ENCODE measurements at places on chromosomes 2 and 18.
A peak's percentile ranks its signal among the peaks of the same experiment; 100 is the strongest.

DNA sequence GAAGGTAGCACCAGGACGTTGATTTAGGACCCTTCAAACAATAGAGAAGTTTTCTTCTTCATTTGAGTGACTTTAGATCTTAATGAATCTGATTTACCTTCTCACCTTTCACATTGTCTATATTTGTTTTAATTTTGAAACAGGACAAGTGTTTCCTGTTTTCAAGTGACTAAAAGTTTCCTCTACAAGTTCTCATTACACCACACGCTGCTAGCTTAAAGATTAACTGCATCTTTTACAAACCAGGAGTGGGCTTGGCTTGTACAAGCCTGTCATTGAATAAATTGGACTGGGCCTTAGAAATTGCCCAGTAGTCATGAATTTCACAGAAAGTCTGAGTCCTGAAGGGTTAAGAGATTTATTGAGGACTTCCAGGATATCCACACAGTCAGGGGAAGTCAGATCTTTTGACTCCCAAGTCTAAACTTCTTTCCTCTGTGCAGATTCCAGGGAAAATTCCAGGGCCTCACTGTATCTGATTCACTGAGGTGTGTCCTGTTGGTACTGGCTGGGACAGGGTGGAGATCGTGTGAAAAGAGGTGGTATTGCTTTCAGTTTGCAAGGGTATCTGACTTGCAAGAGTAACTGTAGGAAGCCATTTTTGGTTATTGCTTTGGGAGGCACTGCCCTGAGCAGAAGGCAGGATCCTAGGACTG, 3.4 kb downstream of the SGPP2 start:
- peak; percentile 24 for DNase-seq

DNA sequence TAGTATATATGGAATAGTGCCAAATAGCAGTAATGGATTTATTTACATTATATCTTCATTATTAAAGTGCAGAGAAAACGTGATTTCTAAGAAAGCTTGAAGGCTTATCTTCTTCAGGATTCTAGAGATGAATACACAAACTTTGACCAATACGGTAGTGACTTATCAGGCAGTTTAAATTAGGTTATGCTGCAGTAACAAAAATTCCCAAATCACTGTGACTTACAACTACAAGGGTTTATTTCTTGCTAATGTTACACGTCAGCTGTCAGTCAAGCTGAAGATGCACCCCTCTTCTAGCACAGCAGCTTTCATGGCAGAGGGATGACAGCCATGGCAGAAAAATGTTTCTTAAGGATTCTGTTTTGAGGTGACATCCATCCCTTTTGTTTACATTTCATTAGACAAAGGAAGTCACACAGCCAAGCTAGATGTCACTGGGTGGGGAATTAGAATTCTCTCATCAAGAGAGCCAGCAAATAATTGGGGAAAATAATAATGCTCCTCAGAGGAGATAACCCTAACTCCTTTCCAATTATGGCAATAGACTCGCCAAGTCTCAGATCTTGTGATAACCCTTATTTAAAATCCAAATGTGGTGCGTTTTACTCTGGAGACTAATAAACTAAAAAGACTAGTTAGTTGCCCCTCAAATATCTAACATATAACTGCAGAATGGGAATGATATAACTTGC, 268.3 kb upstream of the CYP26B1 start:
- DNase-seq = no peak

GRCh38 chr2:121993682-121994081, 238.2 kb downstream of the TSN start:
- DNase-seq = no peak

DNA sequence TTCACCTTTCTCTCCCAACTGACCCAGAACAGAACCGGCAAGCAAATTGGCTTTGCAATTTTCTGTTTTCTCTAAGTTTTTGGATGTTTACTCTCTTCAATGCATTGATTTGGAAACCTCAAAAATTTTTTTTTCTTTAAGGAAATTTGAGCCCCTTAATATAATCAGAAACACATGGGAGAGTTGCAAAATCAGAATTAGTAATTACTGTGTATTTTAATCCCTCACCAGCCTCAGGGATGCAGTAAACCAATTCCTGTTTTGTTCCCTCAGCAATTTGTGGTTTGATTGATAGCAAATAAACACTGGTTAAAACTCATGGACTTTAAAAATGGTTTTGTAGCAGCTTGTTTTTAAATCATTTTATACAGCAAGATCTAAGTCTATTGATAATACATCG, 281.5 kb downstream of the NEDD4L start:
- no peak for DNase-seq

GRCh38 chr2:136377423-136378382, 259.8 kb upstream of the CXCR4 start:
- DNase-seq = no peak

- no peak for DNase-seq
Observed at GRCh38 chr2:36388472-36388871, 32.9 kb downstream of the CRIM1 start.

DNA sequence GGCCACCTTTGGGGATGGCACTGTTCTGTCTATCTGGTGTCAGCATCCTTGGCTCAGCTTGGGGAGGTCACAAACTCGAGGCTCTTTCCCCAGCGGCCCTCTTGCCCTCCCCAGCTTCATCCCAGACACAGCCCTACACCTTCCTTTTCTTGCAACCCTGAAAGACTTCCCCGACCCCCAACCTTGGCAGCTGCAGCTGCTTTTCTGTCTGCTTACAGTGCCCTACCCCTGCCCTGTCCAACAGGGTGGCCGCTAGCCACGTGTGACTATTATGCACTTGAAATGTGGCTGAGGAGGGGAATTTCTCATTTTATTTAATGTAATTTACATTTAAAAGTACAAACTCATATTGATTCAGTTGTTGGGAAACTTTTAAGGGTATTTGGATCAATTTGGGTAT, 41.3 kb downstream of the NGEF start:
- DNase-seq = no peak

GRCh38 chr2:69209482-69209881, 177.5 kb downstream of the GFPT1 start:
- DNase-seq = no peak

GRCh38 chr2:223084873-223085272, 32.9 kb downstream of the KCNE4 start:
- no peak for DNase-seq

GRCh38 chr18:41982942-41983660, 28.1 kb downstream of the PIK3C3 start:
- DNase-seq = peak; percentile 33

DNA sequence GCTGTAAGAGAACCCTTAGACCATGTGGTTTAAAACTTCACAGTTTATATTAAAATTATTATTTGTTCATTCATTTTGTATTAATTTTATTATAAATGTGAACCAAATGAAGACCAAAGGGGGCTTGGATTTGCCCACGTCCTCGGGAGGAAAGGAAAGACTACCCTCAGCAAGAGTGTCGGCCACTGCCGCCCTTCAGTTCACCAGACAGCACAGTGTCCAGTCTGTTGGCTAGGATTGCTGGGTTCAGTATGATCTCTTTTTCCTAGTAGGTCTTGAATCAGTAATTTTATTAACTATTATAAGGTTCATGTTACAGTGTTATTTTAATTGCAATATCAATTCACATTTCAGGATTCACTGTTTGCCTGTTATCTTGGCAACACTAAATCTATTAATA, 78.2 kb upstream of the CHRNA1 start:
- no peak for DNase-seq

DNA sequence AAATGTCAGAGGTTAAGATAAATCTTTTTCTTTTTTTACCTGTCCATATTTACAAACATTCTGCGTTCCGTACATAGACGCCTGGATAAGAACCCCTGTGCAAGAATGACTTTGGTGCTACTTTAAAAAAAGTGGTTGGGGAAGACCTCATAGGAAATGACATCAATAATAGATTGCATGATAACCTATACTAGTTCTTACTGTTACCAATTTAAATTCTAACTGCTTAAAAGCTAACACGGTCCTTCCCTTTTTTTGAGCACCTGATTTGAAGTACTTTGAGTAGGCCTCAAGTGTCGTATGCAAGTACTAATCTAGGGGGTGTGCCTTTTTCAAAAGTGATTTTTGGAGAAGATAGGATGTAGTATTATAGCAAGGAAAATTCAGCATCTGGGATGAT, 2.1 kb downstream of the SLC39A10 start:
- peak; percentile 17 for DNase-seq
